ENCODE measurements at places on chromosomes 4 and X. TPM values are rescaled to one million over a fixed set of nuclear protein-coding genes. Genes with fewer than 3 reads are reported as not detected.

GRCh38 chr4:129344058-129344457 lies 248.1 kb downstream of the C4orf33 start:
- peak; percentile 10 for DNase-seq

GRCh38 chr4:170476351-170476750 lies 386.6 kb upstream of the AADAT start:
- DNase-seq: peak; percentile 7

DNA sequence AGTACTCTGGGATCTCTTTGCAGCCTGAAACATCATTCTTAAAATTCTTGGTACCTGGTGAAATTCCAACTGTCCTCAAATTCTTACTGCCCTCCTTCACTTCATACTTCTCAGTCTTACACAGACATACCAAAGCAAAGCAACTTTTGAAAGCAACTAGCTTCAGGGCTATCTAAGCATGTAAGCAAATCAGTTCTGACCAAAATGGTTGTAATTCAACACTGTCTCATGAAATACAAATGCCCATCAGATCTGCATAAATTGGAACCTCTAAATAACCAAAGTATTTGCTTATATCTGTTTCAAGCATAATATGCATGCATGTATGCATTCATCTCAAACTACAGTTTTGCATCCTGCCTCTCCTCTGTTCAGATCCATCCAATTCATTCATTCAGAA lies 308.1 kb upstream of the PPARGC1A start:
- no peak for DNase-seq

GRCh38 chr4:163448540-163449203 lies 24.9 kb downstream of the TKTL2 start:
- peak; percentile 62 for DNase-seq

DNA sequence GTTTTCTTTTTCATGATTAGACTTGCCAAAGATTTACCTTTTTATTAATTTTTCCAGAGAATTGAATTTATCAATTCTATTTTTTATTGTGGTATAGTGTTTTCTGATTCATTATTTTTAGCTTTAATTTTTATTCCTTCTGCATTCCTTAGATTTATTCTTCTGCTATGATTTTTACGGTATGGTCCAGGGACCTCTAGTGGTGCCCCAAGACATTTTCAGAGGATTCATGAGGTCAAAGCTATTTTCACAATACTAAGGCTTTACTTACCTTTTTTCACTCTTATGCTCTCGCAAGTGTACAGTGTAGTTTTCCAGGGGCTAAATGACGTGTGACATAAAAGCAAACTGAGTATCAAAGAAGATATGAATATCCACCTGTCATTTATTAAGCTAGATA lies 8.0 kb downstream of the RADX start:
- DNase-seq: peak; percentile 12

GRCh38 chrX:28960063-28960462 lies 372.8 kb downstream of the IL1RAPL1 start:
- DNase-seq: no peak

- peak; percentile 95 for DNase-seq
Measured at GRCh38 chr4:113445286-113445685, 316.3 kb downstream of the CAMK2D start.

GRCh38 chr4:71333368-71333767 lies 5.5 kb upstream of the SLC4A4 start:
- DNase-seq: no peak

DNA sequence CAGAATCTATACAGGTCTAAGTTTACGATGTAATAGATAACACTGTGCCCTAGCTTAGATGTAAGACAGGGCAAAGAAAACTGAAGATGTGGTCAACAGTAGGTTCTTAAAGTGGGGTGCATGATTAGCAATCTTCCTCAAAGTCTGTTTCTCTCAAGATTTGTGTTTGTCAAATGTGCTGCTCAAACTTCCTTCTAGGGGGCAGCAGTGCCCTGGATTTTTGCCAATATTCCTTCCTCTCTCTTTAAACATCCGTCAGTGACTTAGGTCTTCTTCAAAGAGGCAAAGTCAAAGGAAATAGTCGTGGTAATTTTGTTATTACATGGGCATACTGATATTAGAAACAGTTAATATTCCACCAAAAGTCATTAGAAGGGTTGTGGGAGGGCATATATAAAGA lies 4.2 kb upstream of the PDHA2 start:
- no peak for DNase-seq

GRCh38 chr4:112938461-112939058 lies 110.9 kb upstream of the ANK2 start:
- DNase-seq: peak; percentile 52

GRCh38 chr4:24053934-24054333 lies 164.1 kb upstream of the PPARGC1A start:
- peak; percentile 80 for DNase-seq

- no peak for DNase-seq
Measured at GRCh38 chrX:64377753-64378152, 17.5 kb downstream of the MTMR8 start.

DNA sequence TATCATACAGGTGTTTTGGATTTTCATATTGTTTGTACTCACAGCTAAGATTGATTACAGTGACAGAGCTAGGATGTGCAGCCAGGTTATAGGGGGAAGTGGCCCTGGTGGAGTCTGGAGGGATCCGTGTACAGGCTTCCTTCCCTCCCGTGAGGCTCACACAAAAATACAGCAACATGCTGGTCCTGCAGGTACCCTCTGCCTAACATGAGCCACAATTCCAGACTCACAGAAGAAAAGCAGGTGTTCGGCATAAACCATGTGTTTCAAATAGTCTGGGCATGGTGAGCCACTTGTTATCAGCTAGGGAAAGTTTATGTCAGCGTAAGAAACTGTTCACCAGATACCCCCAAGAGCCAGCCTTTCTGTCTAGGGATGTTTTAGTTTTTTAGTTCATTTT lies 82.9 kb downstream of the HTT start:
- no peak for DNase-seq

DNA sequence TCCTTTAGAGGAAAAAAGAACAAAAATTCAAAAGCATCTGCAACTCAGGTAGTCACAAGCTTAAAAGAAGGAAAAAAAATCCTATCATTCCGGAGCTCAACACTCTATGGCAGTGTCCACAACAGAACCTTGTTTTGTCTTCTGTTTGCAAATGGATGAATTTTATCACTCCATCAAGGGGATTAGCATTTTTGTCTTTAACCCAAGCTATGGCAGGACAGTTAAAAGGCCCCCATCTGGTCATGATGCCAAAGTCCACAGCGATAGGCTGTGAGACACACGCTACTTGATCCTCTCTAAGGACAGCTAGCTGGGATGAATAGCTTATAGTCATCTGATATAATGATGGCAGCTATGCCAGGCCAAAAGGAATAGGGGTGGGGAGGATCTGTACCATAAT lies 16.6 kb downstream of the AMER1 start:
- no peak for DNase-seq

DNA sequence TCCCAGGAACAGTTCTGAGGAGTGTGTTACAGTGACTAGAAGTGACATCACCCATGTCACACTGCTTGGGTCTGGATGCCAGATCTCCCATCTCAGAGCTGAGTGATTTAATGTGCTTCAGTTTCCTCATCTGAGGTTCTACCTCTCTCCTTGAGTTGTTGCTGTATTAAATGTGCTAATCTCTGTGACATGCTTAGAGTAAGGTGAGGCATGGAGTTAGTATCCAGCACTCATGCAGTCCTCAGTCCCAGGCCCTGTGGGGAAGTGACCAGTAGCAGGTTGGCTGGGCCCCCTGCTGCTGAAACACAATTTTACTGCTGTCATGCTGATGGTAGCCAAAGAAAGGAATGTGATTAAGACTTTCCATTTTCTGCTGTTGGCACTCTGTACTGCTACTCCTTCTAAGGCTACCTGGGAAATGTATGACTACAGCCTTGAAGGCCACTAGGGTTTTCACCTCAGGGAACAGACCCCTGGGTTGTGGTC lies 639.6 kb downstream of the MID1IP1 start:
- DNase-seq: no peak

GRCh38 chr4:10347815-10348214 lies 109.4 kb downstream of the ZNF518B start:
- DNase-seq: no peak

- peak; percentile 56 for DNase-seq
Measured at GRCh38 chrX:118350221-118350620, 4.3 kb downstream of the WDR44 start.

GRCh38 chr4:183984566-183984965 lies 79.5 kb downstream of the STOX2 start:
- no peak for DNase-seq

GRCh38 chr4:26337612-26338011 lies 16.8 kb downstream of the RBPJ start:
- no peak for DNase-seq

GRCh38 chr4:113355550-113356371 lies 306.3 kb downstream of the ANK2 start:
- peak; percentile 64 for DNase-seq

DNA sequence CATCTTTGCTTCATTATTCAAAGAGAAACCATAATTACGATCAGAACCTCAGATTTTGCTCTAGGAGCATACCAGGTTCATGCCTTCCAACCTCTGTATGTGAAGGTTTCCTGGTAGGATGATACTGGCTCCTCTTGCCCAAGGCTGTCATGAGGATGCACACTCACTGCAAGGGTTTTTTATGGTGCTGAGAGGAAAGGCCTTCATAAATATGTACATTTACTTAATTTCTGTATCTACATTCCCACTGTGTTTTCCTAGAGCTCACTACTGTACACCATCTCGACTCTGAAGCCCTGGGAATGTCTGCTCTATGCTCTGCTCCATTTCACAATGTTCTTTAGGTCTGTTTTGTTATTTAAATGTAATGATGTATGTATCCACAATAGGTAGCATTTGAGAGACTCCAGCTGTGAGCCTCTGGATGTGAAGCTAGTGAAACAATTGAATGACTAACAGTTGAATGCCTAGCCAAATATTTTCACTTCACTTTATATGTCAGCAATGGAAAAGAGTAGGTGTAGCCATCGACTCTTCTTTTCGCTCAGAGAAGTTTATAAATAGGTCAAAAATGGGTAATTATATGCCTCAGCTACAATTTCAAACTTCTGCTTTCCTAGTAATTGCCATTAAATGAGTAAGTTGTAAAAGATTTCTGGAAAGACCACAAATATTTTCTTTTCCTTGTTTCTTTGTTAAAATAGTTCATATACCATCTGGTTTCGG lies 228.0 kb downstream of the PALLD start:
- no peak for DNase-seq

- no peak for DNase-seq
Measured at GRCh38 chr4:156521631-156522030, 450.0 kb downstream of the PDGFC start.

- DNase-seq: peak; percentile 49
Measured at GRCh38 chr4:168633064-168633463, 136.2 kb downstream of the PALLD start.

DNA sequence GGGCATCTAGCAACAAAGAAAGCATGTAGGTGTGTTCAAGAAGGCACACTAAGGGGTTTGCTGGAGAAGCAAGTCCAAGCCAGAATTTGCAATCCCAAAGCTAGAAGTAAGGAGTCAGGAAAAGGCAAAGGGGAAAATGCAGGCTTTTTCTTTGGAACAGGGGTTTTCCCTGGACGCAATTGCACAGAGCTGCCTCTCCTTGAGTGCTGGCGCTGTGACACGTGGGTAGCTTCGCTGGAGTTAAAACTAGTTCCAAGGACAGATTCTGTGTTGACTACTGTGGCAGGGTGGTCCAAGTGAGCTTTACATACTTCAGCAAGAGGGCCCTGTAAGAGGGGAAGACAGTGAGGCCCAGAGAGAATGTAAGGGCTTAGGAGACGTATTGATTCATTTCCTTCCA lies 277.1 kb downstream of the ADGRA3 start:
- DNase-seq: no peak

DNA sequence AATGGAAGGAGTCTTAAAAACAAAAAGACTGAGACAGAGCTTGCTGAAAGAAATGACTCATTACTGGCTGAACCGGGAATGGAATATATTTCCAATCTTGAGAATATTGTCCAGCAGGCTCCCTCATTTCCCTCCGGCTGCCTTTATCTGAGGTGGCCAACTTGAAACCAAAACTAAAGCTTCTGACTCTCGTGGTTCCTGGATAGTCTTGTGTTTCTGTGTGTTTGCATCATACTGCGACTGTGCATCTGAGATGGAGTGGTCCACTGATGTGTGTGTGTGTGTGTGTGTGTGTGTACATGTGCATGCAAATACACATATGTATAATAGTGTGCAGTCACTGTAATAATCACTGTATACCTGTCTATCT lies 145.6 kb upstream of the SCML1 start:
- peak; percentile 73 for DNase-seq

DNA sequence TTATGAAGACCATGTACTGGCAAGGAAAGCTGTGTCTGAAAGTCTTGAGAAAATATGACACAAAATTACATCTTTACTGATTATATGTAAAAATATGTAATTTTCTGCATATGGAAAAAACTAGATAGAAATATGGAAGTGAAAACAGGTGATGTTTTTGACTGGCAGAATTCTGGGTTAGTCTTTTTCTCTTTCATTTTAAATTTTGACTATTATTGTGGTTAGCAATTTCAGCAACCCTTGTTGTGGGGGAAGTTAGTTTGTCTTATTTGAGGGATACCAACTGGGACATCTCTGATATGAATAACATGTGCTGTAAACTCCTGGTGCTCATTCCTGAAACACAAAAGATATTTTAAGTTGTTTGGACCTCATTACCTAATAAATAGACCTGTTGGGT lies 49.9 kb upstream of the CPEB2 start:
- no peak for DNase-seq

DNA sequence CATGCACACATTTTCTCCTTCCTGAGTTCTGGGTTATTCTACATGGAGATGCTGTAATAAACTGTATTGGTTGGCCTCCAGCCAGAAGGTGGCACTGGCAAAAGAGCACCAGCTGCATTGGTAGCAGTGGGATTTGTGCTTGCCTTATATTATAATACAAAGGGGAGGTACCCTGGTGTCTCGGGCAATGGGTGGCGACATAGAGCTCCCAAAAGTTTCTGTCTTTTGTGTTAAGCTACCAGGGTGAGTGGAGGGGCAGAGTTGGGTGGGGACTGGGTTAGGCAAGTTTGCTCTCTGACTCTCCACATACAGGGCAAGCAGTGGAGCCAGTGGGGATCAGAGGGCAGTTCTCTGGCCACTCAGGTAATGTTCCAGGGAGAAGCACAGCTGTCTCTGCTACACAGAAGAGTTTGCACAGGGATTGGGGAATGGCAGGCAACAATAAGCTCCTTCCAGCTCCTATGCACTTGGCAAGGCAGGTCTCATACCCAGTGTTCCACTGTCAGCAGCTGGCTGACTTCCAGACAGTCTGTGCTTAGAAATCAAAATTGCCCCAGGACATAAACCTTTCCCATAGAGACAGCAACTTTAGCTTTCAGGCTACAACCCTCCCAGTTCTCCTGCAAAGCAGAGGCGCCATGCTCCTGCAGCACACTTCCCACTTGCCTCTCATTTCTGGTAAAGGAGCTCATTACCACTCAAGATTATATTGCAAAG lies 463.9 kb upstream of the PCDH7 start:
- DNase-seq: no peak

GRCh38 chr4:36509845-36510244 lies 228.4 kb downstream of the DTHD1 start:
- DNase-seq: no peak

ACTRT1 gene
- not detected for total RNA-seq

WNK3 gene
- 0.64 TPM for total RNA-seq

F8A2 gene
- not detected for total RNA-seq

C4orf46 gene
- 13.2 TPM for total RNA-seq

CT45A1 gene
- not detected for total RNA-seq

DCHS2 gene
- under 0.01 TPM for total RNA-seq

PTCHD1 gene
- total RNA-seq: not detected

EMCN gene
- not detected for total RNA-seq

SLC26A1 gene
- total RNA-seq: under 0.01 TPM

SMARCA1 gene
- 64.7 TPM for total RNA-seq

IQCM gene
- not detected for total RNA-seq

CYSLTR1 gene
- total RNA-seq: under 0.01 TPM

ARMCX4 gene
- 8.1 TPM for total RNA-seq

GSX2 gene
- total RNA-seq: not detected
